Keratinocyte (primary cell): ENCODE measurements at places on chromosomes 11 and 22.

DNA sequence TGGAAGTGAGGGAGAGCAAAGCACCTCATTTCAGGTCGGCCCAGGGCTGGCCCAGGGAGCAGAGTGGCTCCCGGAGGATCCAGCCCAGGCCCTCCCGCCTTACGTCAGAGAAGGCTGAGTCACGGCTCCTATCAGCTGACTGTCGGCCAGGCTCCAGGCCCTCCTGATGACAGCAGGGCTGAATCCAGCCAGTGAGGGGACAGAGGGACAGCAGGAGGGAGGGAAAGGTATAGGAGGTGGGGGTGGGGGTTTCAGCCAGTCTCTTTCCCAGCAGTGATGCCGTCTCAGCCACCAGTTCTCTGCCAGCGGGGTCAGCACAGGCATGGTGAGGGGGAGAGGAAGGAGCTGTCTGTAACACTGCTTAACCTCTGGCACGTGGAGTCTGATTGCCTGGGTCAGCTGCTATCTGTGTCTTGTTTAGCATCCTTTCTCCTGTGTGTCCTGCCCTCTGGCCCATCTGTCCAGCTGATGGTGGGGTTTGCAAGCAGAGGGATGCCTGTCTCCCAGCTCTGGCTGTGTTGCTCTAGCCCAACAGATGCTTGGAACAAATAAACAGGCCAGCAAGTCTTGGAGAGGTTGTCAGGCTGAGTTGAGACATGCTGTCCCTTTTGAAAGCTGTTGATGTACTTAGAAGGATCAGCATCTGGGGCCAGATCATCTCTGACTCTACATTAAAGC, 74.0 kb downstream of the ADAMTS15 start:
- DNase-seq: peak; percentile 35

- no peak for DNase-seq
Measured at GRCh38 chr11:79200398-79201070, 240.3 kb downstream of the TENM4 start.

DNA sequence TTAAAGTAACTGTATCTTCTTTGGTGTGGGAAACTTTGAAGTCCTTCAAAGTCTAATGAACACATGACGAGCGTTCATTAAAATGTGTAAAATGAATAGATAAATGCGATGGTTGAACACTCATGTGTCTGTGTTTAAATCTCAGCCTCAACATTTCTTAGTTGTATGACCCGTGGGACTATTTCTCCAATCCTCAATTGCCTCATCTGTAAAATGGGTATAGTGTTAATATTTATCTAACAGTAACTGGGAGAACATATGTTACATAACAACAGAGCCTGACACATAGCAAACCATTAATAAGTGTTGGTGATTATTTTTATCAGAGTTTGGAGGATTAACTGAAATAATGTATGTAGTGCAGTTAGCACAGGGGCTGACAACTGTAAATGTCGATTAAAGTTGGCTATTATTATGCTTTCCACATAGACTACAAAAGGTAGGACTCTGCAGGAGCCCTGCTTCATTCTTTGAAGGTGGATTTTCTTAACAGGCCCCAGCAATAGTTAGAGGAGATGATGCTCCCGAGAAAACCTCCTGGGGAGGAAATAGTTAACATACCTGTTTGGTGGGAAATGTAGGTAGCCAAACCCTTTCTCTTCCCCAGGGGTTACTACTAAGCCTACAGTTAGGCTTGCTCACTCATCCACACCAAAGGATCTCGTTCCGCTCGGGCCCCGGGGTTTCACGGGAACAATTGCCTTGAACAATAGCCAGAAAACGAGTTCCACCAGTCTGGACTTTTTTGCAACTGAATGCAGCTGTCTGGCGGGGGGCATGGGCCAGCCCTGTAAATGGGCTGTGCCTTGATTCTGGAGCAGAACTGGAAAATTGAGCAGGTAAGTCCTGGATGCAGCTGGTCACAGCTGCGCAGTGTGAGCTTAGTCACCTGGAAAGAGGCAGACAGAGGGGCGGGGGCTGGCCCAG, 133.4 kb downstream of the DBX1 start:
- DNase-seq: no peak

- DNase-seq: no peak
Measured at GRCh38 chr11:122113836-122114825, 1.9 kb downstream of the BLID start.

DNA sequence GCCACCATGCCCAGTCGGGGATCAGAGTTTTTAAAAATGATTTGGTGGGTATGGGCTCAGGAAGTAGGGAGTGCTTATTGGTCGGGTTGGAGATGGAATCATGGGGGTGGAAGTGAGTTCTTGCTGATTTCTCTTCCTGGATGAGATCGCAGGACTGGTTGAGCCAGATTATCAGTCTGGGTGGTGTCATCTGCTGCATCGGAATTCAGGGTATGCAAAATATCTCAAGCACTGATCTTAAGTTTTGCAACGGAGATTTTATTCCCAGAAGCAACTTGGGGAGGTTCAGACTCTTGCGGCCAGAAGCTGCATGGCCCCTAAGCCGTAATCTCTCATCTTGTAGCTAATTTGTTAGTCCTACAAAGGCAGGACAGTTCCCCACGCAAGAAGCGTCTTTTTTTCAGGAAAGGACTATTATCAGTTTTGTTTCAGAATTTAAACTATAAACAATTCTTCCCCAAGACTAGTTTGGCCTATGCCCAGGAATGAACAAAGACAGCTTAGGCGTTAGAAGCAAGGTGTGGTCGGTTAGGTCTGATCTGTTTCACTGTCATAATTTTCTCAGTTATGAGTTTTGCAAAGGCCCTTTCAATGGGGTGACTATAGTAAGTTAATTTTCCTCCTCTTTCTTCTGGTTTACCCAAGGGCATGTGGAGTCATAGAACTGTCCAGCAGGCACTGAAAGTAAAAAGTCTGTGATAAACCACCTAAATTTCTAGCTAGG, 1.4 kb upstream of the PIWIL3 start:
- no peak for DNase-seq

DNA sequence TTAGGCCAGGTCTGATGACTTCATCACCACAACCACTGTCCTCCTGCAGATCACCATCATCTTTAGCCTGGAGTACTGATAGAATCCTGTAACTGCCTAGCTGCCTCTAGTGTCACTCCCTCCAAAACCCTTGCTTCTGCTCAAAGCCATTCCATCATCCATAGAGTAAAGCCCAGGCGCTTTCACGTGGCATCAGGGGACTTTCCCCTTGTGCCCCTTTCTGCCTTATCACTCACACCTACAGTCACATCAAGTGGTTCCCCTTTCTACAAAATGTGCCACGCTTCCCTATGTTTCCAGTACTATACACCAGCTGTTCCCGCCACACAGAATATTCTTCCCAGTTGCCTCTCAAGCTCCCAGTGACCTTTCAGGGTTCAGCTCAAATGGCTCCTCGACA, 75.9 kb downstream of the MN1 start:
- no peak for DNase-seq

DNA sequence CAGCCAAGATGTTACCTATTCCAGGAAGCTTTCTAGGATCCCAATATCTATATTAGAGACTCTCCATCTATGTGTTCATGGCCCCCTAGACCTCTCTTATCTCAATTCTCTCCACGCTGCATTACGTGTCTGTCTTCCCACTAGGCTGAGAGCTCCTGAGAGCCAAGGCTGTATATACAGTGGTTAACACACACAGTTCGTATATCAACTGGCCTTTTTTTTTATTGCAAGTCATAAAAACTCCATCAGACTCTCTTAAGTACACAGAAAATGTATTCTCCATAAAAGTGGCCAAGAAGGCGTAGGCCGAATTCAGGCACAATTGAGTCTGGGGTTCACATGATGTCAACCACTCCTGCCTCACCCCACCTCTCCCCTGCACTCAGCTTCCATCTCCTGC, 115.9 kb downstream of the TRIM29 start:
- DNase-seq: no peak

DNA sequence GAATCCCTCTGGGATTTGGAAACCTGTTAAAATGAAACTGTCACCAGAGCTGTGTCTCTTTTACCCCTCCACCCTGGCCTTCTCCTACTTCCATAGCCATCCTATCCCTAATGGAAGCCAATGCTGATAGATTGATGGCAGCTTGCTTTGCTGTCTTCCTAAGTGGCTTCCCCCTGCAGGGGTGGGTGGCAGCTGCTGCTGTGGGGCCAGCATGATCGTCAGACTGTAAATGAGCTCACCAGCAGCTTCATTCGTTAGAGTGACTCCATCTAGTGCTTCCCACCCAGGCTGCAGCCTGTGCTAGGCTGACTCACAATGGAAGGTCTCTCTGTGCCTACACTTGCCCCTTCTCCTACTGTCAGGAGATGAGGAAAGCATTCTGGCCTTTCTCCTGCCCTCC, 311.0 kb downstream of the BUD13 start:
- no peak for DNase-seq

- no peak for DNase-seq
Measured at GRCh38 chr22:21443057-21443734, 24.0 kb upstream of the TMEM191C start.

DNA sequence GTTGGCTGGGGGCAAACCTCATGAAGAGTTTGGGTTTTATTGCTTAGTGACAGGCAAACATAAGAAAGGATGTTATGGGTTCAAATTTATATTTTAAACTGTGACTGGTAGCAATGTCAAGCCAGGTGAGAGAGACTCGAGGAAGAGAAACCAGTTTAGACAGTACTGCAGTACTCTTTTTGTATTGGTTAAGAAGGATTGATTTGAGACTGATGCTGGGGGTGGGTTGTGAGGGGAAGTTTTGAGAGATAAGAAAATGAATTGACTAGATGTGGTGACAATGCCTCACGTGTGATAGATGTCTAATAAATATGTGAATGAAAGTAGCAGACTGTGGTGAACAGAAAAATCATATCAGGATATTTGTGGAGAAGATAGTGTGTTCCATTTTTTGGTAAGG, 142.4 kb downstream of the DDX10 start:
- no peak for DNase-seq

DNA sequence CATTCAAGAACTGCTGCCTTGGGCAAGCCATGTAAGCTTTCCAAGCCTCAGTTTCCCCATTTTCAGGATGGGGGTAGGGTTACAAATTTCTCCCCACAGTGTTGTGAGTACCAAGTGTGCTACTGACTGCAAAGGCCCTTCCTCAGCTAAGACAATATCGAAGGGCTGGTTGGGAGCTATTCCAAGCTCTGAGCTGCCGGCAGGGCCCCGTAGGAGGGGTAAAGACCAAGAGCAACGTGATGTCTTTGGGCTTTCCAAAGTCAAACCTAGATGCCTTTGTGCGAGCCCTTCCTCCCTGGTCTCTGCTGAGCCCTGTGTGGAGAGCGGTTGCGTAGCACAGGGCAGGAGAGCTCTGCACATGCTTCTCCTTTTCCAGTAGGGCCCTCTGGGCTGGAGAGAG, 29.3 kb downstream of the PKNOX2 start:
- DNase-seq: no peak

DNA sequence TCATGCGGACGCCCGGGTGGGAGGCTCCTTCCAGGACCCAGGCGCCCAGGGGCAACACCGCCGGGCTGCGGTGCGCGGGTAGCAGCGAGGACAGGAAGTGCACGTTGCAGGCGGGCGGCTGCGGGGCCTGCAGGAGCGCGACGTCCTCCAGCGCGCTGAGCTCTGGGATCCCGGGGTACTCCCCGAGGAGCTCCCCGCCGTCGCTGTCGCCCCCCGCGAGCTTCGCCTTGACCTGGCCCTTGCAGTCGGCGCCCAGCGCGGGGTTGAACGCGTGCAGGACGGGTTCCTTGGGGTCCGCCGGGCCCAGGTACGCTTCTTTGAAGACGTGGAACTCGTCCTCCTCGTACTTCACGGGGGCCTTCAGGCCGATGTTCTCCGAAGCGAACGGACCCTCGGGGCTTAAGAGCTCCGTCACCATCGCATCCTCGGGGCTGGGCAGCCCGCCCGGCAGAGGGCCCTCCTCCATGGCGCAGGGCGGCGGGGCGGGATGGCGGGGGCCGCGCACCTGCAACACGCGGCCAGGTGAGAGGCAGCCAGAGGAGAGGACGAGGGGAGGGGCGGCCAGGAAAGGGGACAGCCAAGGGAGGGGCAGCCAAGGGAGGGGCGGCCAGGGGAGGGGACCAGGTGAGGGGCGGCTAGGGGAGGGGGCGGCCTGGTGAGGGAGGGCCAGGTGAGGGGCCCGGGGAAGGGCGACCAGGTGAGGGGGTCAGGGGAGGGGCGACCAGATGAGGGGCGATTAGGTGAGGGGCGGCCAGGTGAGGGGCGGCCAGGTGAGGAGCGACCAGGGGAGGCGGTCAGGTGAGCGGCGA, 921 bp downstream of the TESMIN start:
- DNase-seq: no peak

- no peak for DNase-seq
Measured at GRCh38 chr11:72491001-72491400, 56.7 kb upstream of the CLPB start.

DNA sequence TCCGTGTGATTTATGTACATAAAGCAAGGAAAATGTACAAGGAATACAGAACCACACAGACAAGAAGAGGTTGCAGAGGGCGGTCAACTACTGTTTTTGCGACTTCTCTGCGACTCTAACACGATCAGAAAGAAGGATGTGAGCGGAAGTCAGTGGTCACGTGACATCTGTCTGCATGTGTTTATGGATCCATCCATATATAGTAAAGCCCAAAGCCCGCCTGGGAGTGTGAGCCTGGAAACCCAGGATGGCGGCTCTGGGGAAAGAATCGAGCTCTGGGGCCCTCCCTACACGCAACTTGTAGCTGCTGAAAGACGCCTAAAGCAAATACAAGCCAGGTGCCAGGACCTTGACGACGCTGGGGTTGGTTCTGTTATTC, 8.8 kb downstream of the OSBPL5 start:
- DNase-seq: no peak

DNA sequence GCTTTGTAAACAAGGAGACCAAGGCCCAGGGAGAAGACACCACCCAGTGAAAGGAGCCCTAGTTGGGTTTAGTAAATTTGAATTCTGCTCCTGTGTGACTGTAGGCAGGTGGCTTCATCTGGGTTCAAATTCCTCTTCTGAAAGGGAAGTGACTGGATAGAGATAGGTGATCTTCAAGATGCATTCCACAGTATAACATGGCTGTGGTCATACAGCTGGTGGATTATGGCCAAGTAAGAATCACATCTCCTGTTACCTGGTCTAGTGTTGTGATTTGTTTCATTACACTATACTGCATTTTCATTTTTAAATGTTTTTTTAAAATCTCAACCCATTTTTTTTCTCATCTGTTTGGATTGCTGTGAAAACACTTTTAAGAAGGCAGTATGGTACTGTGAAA, 58.0 kb upstream of the PICALM start:
- no peak for DNase-seq

DNA sequence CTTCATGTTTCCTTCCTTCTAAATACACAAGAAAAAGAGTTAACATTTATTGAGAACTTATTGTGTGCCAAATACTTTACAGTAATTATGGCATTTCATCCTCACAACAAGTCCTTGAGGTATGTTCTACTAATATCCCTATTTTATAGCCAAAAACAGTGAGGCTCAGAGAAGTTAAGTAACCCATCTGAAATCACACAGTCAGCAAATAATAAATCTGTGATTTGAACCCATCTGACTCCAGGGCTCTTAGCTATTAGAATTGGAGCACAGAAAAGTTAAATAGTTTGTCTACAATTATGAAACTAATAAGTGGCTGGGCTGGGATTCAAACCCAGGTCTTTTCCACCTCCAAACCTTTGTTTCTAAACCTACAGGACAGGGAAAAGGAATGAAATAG, 36.5 kb upstream of the MYOD1 start:
- no peak for DNase-seq
